AG09319 (cell line): ENCODE measurements at places on chromosomes 4 and X.
A peak's percentile ranks its signal among the peaks of the same experiment; 100 is the strongest.

DNA sequence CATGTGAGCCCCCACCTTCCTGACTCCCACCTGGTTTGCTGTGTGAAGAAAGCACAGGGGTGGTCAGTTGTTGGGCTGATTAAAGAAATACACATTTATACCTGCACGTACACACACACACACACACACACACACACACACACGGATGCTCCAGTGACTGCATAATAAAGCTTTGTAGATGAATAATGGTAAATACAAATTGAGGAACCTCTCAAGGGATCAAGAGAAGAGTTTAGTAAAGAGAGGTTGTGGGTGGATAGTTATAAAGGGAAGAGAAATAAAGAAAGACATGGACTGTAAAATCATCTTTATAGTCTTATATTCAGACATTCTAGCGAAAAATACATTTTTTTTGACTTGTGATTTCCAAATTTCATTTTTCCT is 144.1 kb downstream of the MGST2 start:
- no peak for DNase-seq

DNA sequence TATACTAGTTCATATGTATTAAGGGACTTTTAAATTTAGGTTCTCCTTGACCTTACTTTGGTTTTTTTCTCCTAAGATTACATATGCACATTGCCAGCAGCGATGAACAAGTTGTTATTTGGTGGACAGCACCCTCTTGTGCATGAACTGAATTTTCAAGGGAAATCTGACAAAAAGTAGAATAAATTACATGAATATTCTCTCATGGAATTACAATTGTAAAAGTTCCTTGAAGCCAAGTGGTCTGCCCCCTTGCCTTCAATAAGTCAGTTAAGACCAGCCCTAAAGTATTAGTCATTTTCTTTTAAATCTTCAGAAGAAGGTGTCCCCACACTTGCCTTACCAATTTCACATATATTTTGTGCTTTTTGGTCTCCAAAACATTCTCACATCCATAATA is 30.7 kb upstream of the SMARCA5 start:
- peak; percentile 24 for DNase-seq

- no peak for DNase-seq
Observed at GRCh38 chrX:24777660-24778059, 83.9 kb downstream of the POLA1 start.

DNA sequence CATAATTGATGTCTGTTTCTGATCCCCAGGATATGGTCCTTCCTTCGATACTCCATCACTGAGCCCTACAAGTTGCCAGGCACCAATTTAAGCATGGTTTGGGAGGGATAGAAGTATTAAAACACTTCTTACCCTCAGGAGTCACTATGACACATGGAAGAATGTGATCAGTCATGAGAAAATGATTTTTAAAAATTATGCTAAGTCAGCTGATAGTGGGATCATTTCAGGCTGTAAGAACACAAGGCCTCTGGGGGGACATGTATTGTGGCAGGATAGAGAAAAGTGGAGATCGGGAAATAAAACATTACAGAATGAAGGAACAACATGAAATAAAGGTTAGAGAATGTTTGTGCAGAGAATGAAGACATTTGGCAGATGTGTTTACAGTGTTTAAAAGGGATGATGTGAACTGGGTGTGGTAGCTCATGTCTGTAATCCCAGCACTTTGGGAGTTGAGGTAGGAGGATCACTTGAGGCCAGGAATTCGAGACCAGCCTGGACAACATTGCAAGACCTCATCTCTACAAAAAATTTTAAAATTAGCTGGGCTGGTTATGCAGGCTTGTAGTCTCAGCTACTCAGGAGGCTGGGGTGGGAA is 64.0 kb downstream of the ELOVL6 start:
- no peak for DNase-seq

GRCh38 chr4:68597482-68597881 is 21.4 kb upstream of the UGT2B17 start:
- DNase-seq: no peak

DNA sequence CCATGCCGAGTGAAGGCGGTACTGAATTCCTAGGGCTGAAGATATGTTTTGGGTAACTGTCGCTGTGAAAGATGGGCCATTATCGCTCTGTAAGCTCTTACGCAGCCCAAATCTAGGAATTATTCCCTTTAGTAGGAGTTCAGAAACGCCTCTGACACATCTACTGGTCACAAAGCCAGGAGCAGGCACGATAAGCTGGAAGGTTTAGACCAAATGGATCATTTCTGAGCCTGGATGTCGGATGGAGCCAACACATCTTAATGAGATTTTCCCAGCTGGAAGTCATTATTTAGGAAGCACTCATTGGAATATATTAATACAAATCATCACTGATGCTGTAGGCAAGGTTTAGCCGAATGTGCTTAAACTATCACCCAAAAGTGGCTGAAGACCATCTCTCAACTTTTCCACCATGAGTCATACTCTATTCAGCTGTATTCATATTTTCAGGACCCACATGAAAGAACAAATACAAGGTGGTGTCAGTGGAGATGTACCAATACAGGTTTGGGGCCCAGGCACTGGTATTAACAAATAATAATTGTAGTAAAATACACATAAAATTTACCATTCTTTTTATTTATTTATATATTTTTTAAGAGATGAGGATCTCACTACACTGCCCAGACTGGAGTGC is 34.2 kb upstream of the ATRX start:
- DNase-seq: no peak

DNA sequence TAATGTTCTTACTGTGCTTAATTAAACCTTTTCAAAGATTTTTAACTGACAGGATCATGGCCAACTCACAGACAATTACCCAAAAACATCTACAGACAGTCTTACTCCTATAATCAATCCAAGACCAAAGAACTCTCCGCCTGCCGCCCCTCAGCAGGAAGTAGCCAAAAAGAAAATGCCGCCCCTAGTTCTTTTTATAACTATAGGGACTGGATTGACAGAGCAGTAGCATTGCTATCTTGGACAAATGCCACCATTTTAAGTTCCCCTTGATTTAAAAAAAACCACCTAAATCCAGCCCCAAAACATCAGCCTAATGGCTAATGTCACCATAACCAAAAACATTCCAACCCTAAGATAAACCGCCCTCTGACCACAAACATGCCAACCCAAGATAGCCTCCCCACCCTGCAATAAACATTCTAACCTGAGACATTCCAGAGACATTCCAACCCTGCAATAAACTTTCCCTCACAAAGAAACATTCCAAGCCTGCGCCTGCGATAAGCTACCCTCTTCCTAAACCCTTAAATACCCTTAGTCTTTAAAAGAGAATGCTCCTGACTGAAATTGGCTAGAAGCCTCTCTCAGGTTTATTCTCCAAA is 77.0 kb downstream of the COQ2 start:
- DNase-seq: peak; percentile 34

- DNase-seq: peak; percentile 7
Observed at GRCh38 chrX:21870494-21870893, 14.7 kb downstream of the YY2 start.

- DNase-seq: no peak
Observed at GRCh38 chr4:6268650-6269615, 717 bp upstream of the WFS1 start.

- no peak for DNase-seq
Observed at GRCh38 chr4:78386679-78387078, 164.9 kb upstream of the ANXA3 start.

GRCh38 chrX:9122519-9123245 is 88.8 kb upstream of the FAM9B start:
- no peak for DNase-seq

GRCh38 chr4:103994059-103994458 is 274.3 kb upstream of the TACR3 start:
- no peak for DNase-seq

DNA sequence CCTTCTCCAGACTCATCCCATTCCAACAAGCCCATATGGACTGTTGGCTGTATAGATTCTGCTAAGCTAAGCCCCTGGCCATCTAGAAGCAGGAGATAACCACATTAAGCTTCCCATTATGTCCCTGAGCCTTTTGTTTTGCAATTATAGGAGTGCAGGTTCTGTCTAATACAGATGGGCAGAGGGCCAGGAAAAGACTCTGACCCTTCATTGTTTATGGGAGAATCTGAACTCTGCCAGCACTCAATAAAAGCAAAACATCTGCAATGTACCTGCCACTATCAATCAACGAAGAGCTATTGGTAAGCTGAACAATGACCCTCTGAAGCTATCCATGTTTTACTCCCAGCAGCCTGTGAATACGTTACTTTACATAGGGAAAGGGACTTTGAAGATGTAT is 207.3 kb upstream of the CLNK start:
- DNase-seq: no peak

- no peak for DNase-seq
Observed at GRCh38 chr4:93342738-93343137, 485.8 kb upstream of the ATOH1 start.

- no peak for DNase-seq
Observed at GRCh38 chr4:77501240-77501639, 104.4 kb upstream of the CXCL13 start.

- DNase-seq: no peak
Observed at GRCh38 chr4:108426493-108426892, 193.9 kb upstream of the RPL34 start.

DNA sequence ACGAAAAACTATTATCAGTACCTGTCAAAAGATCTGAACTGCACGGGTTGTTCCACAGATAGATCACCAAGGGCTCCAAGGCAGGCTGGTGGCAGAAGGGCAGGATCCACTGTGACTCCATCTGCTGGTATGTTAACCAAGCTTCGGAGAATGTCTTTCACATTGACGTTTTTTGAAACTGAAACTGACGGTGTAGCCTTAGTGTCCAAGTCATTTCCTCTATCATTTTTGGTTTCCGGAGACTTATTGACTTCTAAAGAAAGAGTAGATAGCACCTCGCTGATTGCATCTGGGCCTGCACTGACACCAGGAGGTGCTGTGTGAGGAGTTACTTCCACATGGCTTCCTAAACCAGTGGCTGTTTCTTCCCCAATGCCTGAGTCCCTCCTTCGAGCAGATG is 186.9 kb downstream of the LRBA start:
- DNase-seq: no peak

DNA sequence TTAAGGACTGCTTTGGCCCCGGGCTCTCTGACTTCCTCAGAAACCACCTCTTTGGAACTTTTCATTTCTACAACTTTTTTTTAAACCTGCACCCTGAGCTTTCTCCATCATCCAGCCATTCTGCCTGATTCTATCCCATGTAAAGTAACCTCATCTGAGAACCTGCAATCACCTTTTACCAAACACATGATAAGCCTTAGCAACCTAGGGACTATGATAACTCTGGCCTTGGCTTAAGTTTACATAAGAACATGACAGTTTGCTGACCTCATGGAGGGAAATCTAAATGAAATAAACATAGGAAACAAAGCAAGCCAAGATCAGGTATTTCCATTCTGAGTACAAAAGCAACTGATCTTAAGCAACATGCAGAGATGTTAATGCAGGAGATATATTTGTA is 15.7 kb upstream of the TMEM150C start:
- DNase-seq: no peak

DNA sequence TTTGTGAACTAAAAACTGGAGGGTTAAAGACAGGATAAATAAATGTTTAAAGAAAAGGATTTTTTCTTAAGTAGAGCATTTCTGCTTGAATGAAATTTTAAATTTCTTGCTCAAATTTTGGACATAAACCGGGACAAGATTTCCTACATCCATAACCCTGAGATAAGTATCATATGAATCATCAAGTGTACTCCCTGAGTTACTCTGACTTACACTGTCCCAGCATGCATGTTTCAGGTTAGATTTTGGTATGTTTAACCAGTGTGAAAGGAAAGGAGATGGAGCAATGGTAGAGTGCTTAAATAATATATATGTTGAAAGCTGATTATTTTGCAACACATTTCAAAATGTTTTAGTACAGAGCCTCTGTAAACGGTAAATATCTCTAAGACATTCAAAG is 175.2 kb downstream of the ADGRL3 start:
- DNase-seq: no peak

DNA sequence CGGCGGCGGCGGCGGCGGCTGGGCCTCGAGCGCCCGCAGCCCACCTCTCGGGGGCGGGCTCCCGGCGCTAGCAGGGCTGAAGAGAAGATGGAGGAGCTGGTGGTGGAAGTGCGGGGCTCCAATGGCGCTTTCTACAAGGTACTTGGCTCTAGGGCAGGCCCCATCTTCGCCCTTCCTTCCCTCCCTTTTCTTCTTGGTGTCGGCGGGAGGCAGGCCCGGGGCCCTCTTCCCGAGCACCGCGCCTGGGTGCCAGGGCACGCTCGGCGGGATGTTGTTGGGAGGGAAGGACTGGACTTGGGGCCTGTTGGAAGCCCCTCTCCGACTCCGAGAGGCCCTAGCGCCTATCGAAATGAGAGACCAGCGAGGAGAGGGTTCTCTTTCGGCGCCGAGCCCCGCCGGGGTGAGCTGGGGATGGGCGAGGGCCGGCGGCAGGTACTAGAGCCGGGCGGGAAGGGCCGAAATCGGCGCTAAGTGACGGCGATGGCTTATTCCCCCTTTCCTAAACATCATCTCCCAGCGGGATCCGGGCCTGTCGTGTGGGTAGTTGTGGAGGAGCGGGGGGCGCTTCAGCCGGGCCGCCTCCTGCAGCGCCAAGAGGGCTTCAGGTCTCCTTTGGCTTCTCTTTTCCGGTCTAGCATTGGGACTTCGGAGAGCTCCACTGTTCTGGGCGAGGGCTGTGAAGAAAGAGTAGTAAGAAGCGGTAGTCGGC is 528 bp downstream of the FMR1 start:
- no peak for DNase-seq

GRCh38 chr4:163535657-163536056 is 41.2 kb downstream of the TMA16 start:
- DNase-seq: no peak

DNA sequence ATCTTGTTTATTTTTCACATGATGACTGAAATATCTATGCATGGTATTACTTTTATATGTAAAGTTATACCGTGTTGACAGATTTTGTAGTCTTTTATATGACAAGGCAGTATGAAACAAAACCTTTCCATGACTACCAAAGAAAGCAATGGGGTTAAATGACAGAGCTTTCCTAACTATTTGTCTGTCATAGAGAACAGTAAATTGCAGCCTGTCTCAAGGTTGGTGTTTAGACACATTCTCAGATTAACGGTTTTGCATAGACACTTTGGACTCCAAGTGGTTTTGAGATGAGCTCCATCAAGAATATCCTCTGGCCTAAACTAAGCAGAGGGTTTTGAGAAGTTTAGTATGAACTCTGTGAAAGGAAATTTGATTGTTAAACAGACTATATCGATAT is 180.7 kb upstream of the TENM3 start:
- DNase-seq: no peak

GRCh38 chrX:53511322-53511721 is 77.2 kb upstream of the HSD17B10 start:
- DNase-seq: no peak

GRCh38 chr4:122921971-122922876 is at the start of gene NUDT6:
Gene NUDT6, minus strand, starts transcription at chr4:122922597. Its CDS starts 25 bp downstream, at chr4:122922572.
- no peak for DNase-seq

GRCh38 chrX:143165778-143166177 is 140.1 kb downstream of the SPANXN4 start:
- DNase-seq: no peak

GRCh38 chrX:78945186-78945912 is at the start of gene P2RY10:
Gene P2RY10, plus strand, starts transcription at chrX:78945391. Its CDS starts 15,130 bp downstream, at chrX:78960521.
- DNase-seq: no peak

GRCh38 chr4:67092351-67092750 is 453.0 kb downstream of the CENPC start:
- no peak for DNase-seq
